ENCODE measurements at places on chromosomes 11 and 22.

DNA sequence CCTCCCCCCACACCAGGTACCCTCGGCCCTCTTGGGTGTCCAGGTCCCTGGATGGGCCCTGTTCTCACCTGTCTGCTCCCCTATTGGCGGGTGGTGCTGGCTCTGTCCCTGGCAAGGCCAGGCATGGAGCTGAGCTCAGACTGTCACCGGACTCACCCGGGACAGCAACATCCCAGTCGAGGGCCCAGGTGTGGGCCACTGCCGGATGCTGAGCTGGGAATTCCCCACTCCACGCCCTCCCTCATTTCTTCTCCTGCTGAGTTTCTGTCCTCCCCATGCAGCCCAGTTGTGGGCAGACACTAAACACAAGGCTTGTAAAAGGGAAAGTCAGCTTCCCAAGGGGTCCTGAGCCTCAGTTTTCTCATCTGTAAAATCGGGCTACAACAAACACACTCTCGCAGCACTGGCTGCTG is 2.0 kb upstream of the AP5B1 start:
- no peak for DNase-seq

DNA sequence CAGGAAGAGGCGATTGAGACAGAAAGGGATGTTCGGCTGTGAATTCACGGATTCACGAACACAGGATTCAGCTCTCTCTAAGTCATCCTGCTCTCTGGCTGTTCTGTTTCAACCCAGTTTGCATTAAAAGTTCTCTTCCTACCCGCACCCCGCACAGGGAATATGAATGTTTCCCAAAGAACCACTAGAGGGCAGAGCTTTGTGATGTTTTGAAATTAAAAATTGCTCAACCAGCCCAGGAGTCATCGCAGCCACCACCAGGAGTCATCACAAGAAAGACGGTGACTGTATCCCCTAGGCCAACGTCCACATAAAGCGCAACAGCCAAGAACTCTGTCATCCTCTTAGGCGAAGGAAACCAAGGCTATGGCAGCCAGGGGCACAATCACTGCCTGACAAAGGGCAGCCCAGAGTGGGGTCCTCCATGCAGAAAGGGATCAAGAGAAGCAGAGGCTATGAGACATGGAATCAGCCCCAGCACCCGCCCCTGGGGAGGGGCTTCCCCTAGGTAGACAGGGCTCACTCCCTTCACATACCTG is 122.4 kb downstream of the WT1 start:
- DNase-seq = peak; percentile 83

GRCh38 chr11:65855927-65856363 is 2.0 kb downstream of the CFL1 start:
- DNase-seq = no peak

- no peak for DNase-seq
These were observed 480 bp downstream of the PLEKHA7 start for GRCh38 chr11:17013548-17014320.

GRCh38 chr22:39806109-39806508 is 87.5 kb downstream of the ENTHD1 start:
- peak; percentile 38 for DNase-seq

DNA sequence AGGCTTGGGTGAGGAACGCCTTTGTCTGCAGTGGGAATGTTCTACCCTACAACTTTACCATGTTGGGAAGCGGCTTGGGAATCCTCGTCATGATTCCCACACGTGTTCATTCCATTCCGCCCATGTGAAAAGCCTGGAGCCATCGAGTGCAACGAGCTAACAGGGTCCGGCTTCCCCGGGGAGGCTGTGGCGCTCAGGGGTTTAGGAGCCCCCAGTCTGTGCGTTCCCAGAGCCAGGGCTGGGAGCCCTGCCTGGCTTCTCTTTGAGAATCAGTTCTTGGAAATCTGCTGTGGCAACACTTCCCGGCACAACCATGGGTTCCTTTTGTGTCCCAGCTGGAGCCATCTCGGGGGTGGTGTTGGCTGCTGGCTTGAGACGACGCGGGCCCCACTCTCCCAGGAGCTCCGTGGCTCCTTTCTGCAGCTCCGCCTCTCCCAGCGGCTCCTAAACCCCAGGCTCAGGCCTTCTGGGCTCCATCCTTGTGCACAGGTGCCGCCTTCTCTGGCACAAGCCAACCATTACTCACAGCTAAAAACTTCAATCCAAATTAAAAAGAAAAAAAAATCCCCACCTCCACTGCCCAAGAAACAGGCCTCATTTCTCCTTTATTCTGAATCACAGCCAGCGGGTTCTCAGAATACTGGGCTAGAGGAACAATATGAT is 18.7 kb upstream of the PPFIA1 start:
- no peak for DNase-seq
